RCC 7860 (cell line): ENCODE measurements at places on chromosomes 5 and 9.

DNA sequence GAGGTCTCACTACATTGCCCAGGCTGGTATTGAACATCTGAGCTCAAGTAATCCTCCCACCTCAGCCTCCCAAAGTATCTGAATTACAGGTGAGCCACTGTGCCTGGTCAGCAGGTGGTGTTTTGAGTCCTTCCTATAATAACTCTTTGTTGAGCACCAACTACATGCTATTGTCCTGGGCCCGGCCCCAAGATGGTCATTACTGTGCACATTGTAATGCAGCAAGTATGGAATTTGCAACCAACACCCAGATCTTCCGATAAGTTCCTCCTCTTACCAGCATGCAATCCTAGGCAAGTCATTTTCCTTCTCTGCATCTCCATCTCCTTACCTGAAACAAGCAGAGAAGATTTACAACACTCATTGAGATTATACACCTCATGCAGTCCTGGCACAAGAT lies 510.3 kb upstream of the KLF4 start:
- DNase-seq: no peak

GRCh38 chr5:122699201-122699600 lies 75.7 kb upstream of the SNX2 start:
- no peak for DNase-seq

GRCh38 chr9:133558191-133559126 lies 24.0 kb downstream of the ADAMTSL2 start:
- peak; percentile 47 for DNase-seq

DNA sequence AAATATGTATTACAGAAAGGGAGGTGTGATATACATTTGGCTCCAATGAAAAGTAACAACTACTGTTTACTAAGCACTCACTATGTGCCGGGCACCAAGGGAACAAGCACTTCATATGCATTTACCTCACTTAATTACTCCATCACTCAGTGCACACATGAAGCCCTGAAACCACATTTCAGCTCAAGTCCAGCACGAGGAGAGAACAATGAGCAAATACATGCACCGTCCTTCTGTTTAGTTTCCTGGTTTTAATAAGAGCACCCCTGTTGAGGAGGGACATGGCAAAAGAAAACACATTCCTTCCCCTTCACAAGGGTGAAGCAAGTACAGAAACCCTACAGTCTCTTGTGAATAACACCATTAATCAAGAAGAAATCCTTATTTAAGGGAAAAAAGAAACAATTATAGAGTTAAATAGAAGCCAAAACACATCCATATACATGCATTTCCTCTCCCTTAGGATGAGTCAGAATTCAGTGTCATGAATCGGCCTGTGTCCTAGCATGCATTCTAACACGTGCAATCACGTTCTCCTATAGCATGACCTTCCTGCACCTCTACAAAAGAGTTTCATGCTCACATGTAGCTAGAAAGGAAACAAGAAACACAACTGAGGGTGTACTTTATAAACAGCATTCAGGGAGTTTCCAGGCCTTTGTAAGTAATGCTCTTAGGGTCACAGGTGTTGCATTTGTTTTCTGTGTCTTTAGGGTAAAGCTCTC lies 411.6 kb downstream of the BNC2 start:
- no peak for DNase-seq

- DNase-seq: no peak
Measured at GRCh38 chr5:42875785-42876374, 64.2 kb upstream of the SELENOP start.

DNA sequence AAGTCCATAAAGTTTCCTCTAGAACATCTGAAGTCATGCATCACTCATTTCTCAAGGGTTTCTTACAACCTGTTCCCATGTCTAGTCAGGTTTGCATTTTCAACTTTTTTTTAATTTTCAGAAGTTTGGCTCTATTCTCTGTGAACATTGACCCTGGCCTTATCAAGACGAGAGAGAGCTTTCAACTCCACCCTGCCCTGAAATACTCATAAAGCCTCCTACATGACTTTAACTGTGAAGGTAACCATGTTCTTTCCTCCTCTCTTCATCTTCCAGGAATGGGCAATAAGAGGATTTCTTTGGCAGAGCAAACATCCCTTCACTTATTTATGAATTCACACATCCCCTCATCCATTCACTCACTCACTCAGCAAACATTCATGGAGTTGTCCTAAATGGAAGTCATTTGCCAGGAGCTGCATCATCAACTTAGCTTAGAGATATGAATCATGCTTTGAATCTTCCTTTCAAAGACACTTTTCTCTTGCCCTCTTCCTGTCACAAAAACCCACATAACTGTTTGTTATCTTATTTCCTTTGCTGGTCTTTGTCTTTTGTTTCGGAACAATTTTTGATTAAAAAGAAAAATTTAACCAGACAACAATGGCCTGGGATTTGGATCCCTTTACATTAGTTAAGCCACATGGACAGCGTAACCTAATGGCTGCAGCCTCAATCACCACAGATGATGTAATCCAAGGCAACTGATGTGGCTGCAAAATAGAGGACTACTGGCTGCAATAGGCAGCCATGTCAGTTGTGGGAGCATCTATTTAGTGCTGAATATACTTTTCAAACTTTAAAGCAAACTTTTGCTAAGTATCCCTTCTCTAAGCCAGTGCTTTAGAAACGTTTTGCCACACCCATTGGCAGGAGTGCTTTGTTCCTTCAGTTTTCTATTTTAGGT lies 43.0 kb upstream of the GNAQ start:
- no peak for DNase-seq

DNA sequence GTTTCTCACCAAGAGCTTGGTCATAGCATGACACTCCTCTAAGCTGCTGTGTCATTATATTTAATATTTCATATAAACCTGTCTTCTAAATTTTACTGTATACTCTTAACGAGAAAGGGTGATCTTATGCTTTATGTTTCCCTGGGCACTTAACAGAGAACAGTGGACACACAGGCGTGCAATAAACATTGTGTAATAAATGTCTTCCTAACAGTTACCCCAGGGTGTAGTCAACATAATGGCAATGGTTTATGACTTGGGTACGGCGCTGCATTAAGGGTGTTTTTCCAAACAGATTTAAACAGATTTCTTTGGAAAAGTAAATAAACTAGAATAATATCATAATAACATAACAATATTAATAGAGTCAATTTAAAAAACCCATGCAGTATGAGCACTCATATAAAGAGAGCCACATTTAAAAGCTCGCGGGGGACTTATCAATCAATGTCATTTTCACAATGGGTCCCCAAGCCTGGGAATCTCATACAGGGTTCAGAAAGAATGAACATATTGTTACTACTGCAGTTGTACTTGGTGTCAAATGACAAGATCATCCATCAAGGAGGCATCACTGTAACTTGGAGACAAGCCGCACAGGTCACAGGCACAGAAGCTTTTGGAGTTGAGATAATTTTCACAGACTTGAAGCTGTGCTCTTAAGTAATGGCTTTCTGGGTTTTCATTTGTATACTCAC lies 376.4 kb downstream of the CTNND2 start:
- no peak for DNase-seq

DNA sequence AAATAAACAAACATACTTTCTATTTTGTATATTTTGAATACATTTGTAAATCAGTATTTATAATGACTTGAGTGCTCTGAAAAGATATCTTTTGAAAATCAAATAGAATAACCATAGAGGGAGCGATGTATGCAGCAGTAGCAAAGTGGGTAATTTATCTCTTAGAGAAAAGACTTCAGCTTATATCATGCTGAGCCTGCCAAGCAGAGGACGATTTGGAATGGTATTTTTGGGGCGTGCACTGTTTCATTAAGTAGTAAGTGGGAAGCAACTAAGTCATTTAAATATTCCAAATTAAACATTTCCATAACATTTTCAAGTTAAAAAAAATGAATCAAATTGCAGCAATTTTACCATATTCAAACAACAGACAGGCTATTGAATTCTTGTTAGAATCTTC lies 147.6 kb downstream of the CDH10 start:
- DNase-seq: no peak

DNA sequence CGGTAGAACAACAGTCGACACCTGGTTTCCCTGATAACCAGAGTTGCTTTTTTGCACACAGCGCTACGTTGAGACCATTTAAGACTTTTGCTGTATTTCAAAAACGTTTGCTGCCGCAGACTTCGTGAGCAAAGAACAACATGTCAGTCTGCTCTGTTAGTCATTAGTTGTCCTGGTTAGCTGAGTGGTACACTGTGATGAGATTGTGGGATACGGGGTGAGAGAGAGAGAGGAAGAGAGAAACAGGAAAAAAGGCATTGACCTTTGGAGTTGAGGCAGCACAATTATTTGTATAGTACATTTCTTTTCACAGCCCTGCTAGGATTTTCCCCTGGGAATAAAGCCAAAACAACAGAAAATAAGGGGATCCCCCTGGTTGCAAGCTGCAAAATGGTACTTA lies 306.1 kb upstream of the WWC1 start:
- no peak for DNase-seq

GRCh38 chr9:117882171-117882570 lies 178.0 kb downstream of the TLR4 start:
- no peak for DNase-seq

- DNase-seq: no peak
Measured at GRCh38 chr5:151171529-151171928, 13.9 kb upstream of the ANXA6 start.

DNA sequence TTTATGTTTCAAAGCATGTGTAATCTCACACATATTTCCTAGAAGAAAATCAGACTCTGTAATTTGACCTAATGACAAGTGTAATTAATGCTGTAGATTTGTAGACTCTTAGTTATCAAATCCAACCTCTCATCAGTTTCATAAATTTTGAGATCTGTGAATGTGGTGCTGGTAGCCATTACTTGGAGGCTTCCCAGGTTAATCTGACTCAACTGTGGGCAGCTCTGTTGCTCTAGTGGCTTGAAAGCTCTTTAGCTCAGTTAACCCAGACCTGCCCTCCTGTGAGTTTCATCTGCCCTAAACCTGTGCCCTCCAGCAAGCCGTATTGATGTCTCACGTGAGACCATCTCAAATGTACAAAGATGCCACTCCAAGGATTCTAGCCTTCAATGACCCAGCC lies 323.4 kb downstream of the FBXL7 start:
- DNase-seq: no peak

GRCh38 chr5:160508780-160509361 lies 87.2 kb downstream of the PTTG1 start:
- DNase-seq: peak; percentile 66

DNA sequence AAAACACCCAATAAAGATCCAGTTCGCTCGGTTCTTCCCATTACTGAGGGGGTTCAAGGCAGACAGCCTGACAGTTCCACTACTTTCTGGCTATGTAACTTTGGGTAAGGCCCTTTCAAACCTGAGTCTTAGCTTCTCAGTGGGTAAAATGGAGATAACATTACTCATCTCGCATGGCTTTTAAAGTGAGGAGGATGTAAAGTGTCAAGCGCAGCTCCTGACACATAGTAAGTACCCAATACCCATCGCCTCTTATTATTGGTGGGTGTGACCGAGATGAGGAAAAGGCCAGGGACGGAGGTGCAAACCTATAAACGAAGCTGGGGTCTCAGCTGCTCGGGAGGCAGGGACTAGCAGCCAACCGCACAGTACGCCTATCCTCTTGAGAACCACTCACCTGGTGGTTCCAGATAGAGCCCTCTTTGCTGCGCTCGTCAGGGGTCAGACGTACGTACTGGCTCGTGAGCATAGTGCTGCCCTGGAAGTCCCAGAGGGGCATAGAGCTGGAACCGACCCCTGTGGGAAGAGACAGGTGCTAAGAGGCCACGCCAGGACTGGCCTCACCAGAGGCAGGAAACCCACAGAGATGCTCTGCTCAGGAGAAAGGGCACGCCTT lies 584 bp downstream of the LMAN2 start:
- no peak for DNase-seq

GRCh38 chr5:5348135-5348534 lies 74.3 kb upstream of the ICE1 start:
- DNase-seq: no peak

DNA sequence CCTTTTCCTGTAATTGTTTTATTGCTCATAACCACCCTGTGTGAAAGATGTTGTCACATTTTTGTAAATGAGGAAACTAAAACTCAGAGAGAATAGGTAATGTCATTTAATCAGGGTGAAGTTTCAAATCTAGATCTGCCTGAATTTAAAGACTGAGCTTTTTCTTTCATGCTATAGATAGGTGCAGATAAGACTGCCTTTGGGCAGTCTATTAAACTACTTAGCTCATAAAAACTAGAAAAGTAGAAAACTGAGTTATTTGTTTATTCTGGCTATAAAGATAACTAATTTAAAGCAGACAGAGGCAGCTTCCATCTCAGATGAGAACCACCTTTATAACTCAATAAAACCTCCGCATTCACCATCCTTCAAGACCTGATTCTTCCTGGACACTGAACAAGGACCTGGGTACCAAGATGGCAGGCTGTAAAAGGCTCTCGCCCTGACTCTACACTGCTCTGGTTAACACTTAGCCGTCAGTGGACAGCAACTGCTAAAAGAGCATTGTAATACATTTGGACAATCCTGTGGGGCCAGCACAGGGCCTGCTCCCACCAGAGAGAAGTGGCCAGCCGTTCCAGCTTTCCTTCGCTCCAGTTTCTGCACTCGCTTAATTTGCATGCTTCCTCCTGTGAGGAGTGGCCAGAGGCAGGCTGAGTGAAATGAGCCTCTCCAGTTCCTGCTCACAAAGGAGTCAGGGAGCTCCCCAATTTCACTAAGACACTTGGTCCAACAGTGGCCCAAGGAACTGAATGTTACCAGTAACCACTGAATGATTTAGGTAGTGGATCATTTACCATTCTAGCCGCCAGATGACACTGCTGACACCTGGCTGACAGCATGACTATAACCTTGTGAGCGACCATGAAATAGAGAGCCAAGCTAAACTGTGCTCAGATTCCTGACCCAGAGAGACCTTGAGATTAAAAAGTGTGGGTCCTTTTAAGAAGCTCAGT lies 566.4 kb downstream of the EFNA5 start:
- DNase-seq: peak; percentile 60

GRCh38 chr5:142057697-142058056 lies 44.9 kb upstream of the GNPDA1 start:
- DNase-seq: no peak

DNA sequence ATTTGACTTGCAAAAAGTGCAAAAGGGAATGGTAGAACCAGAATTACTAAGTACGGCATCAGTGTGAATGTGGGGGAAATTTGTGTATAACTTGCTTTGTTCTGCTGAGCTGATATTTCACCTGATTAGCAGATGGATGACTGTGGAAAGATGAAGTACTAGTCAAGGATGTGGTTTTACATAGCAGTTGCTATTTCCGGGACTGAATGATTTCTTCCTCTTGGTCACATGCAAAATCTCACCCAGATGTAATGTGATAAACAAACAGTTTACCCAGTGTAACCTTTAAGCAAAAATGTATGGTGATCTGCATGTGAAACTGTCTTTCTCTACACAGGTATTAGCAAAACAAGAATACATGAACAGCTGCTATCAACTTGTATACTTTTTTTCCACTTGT lies 46.1 kb downstream of the DCP2 start:
- DNase-seq: no peak
